Upper lobe of left lung (tissue), 6 donors: ENCODE measurements at places on chromosomes 1 and 21. TPM values are rescaled to one million over a fixed set of nuclear protein-coding genes. Genes with fewer than 3 reads are reported as not detected.

Gene TMEM39B
- 7.7 TPM for total RNA-seq

Gene SELP
- total RNA-seq = 40.4 TPM

Gene FMO1
- not detected for total RNA-seq

Gene FGR
- total RNA-seq = 234 TPM

Gene PADI2
- total RNA-seq = 4.4 TPM

- DNase-seq = no peak
Observed at GRCh38 chr1:47932743-47933142, 64.4 kb downstream of the TRABD2B start.

Gene KIRREL1
- total RNA-seq = 40.6 TPM
